ENCODE measurements at places on chromosomes 2 and 18. TPM values are rescaled to one million over a fixed set of nuclear protein-coding genes. Genes with fewer than 3 reads are reported as not detected.
A peak's percentile ranks its signal among the peaks of the same experiment; 100 is the strongest.

The DPYSL5 gene
- not detected for total RNA-seq

- DNase-seq: peak; percentile 39
Measured at GRCh38 chr2:65372619-65373018, 59.8 kb downstream of the SPRED2 start.

- DNase-seq: peak; percentile 92
Measured at GRCh38 chr2:99811544-99811943, 321.7 kb upstream of the REV1 start.

The COL4A3 gene
- 0.73 TPM for total RNA-seq

GRCh38 chr2:205696927-205697441 lies 14.7 kb downstream of the NRP2 start:
- DNase-seq: no peak

GRCh38 chr2:69914164-69914949 lies 552 bp upstream of the MXD1 start:
- DNase-seq: peak; percentile 99

DNA sequence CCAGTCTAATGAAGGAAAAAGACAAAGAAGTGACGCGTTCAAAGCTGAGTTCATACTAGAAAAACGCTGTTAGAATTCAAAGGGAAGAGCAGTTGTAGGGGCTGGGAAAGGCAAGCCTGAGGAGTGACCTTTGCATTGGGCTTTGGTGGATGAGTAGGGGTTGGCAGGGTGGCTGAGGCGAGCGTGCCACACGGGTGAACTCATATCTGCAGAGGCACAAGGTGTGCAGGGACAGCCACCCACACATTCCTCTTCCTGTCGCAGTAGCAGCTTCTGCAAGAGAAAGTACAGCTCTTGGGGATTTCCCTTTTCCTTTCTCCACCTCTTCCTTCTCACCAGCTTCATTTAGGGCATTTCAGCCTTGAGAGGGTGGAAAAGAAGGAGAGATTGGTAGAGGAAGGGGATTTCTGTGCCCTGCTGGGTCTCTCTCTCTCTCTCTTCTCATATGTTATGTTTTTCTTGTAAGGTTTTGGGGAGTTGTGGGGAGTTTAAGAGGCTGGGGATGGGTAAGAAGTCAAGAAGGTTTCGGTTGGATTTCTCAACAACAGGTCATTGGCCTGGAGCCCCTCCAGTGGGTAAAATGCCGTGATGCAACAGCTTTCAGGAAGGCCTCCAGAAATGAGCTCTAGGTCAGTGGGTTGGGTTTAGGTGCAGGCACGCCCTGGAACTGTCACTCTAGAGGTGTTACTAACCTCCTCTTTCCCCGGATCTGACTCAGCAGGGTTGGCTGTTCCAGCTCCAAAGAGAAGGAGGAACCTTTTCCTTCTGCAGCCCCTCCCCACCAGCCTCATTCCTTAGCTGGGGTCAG lies 40.1 kb downstream of the ODC1 start:
- peak; percentile 96 for DNase-seq

The KCNK3 gene
- 0.04 TPM for total RNA-seq

The SGPP2 gene
- not detected for total RNA-seq

The CD302 gene
- 8.5 TPM for total RNA-seq

DNA sequence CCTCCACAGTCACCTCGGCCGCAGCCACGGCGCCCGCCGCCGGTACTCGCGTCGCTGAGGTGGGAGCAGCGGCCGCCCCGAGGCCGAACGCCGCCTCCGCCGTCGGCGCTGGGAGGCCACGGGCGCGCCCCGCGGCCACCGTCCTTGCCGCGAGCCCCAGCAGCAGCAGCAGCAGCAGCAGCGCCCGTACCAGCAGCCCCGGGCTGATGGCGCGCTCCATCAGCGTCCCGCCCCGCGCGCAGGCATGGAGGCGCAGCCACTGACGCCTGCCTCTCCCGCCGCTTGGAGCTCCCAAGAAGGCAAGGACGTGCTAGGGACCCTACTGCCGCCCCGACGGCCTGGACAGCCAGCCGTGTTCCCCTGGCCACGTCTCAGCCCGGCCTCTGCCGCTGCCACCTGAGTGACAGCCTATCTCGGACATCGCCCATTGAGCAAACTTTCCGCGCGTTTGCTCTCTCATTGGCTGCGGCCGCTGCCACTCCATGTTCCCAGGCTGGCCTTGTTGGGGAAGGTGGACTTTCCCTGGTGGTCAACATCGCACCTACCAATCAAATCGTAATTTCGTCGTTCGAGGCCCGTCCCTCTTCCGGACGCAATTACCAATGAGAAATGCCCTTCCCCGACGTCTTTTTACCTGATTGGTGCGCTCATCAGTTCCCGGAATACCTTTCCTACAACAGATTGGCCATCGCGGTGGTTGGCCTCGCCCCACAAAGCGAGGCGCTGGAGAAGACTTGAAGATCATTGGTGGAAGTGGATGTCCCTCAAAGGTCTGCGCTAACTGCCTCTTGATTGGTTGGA lies at the start of gene EIF2AK3:
Gene EIF2AK3 (minus strand): TSS at position 410 of the 801 bp plus-strand sequence. CDS start 190 bp downstream, at position 220.
- peak; percentile 100 for DNase-seq

GRCh38 chr2:43158259-43158880 lies 68.0 kb downstream of the ZFP36L2 start:
- DNase-seq: peak; percentile 86

The OR6B3 gene
- total RNA-seq: not detected

The DYSF gene
- total RNA-seq: 13.0 TPM

DNA sequence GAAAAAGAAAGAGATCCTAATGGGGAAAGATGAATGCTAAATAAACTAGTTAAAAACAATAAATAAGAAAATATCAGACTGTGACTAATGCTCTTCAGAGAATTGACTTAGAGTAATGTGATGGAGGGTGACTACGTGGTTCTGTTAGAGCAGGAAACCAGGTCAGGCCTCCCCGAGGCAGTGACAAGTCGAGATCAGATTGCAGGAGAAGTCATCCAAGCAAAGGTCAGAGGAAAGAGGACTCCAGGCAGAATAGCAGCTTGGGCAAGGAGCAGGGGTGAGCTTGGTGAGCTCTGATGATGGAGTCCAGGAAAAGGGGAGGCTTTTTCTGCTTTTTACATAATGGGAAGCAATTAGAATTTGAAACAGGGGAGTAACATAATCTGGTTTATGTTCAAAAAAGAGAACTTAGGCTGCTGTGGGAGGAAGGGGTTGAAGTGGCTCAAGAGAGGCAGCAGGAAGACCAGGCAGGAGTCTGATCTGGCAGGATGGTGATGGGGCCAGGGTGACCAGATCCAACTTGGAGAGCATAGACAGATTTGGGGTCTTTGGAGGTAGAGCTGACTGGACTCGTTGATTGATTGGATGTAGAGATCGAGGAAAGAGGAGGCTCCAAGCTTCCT lies 27.3 kb upstream of the ITGB6 start:
- DNase-seq: peak; percentile 75

The KHK gene
- total RNA-seq: 11.0 TPM

- DNase-seq: peak; percentile 19
Measured at GRCh38 chr2:10006236-10007161, 36.9 kb upstream of the KLF11 start.

The SAG gene
- not detected for total RNA-seq

GRCh38 chr2:198791623-198792022 lies 666.1 kb downstream of the SATB2 start:
- no peak for DNase-seq

The VWA3B gene
- total RNA-seq: not detected

DNA sequence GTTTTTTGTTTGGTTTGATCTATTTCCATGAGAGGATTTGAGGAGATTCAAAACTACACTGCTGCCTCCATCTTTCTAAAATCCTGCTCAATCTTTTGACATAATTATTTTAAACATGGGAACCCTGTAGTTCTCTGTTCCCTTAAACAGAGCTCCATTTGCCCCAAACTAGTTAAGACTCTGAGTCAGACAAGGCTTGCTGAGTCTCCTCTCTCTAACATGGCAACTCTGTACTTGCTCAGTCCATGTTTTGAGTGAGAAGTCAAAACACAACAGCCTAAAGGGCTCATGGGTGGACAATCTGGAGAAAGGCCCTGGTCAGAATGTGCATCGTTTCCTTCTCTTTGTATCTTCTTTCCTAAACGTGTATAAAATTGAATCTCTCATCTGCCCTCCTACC lies 7.1 kb upstream of the STAMBP start:
- no peak for DNase-seq

DNA sequence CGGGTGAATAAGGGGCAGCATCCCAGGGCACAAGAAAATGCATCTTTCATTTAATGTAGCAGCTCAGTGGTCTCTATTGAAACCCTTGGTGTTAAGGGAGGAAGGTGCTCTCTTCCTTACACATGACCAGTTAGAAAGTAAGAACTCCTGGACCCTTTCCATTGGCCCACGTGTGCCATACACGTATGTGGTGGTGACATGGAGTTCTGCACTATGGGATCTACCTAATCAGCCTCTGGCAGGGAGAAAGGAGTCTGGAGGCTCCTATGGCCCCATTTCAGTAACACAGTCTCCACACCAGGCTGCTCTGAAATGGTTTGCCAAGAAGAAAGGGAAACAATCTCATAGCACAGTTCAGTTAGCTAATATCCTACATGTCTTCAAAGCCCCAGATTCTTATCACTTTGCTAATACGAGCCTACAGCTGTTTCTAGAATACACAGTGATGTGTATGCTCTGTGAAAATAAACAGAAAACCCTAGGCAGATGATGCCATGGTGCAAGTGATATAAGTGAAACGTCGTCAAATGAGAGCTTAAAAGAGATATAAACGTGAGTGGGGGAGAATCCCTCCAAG lies 7.0 kb downstream of the EFEMP1 start:
- no peak for DNase-seq

GRCh38 chr2:69453475-69454129 lies 16.4 kb upstream of the NFU1 start:
- no peak for DNase-seq

DNA sequence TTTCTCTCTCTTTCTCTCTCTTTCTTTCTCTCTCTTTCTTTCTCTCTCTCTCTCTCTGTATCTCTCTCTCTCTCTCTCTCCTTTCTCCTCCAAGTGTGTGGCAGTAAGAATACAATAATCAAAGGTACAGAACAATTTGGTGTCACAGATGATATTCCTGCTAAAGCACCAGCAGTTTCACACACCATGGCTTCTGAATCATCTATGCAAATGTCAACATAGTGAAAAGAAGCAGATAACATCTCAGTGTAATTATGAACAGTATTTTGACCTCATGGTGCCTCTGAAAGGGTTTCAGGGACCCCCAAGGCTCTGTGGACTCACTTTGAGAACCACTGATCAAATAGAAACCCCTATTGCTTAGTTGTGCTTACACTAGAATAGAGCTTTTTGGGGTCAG lies 38.5 kb upstream of the CSRNP3 start:
- DNase-seq: no peak

GRCh38 chr2:85132834-85133637 lies at the start of gene TCF7L1:
TSS of gene TCF7L1 (plus strand) at chr2:85133392. CDS start at chr2:85133685, 293 bp downstream.
- DNase-seq: peak; percentile 78

GRCh38 chr2:228426502-228427216 lies 245.2 kb upstream of the SPHKAP start:
- DNase-seq: peak; percentile 60

DNA sequence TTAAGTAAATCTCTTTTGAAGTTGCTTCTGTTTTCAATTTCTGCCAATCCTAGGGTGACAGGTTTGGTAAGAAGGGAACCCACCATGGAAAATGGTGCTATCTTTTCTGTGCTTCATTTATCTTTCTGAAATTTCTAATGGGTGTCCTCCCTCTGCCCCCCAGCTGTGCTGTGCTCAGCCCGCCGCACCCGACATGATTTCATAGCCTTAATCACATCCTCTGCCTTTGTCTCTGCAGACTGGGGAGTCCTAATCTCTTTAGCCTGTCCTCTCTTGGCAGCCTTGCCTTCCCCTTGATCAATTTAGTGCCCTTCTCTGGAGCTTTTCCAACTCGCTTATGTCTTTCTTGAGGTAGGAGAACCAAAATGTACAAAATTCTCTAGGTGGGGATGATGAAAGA lies 49.3 kb downstream of the DNMT3A start:
- no peak for DNase-seq

- peak; percentile 43 for DNase-seq
Measured at GRCh38 chr2:150046211-150046610, 441.3 kb downstream of the RND3 start.

The PUM2 gene
- total RNA-seq: 25.3 TPM

DNA sequence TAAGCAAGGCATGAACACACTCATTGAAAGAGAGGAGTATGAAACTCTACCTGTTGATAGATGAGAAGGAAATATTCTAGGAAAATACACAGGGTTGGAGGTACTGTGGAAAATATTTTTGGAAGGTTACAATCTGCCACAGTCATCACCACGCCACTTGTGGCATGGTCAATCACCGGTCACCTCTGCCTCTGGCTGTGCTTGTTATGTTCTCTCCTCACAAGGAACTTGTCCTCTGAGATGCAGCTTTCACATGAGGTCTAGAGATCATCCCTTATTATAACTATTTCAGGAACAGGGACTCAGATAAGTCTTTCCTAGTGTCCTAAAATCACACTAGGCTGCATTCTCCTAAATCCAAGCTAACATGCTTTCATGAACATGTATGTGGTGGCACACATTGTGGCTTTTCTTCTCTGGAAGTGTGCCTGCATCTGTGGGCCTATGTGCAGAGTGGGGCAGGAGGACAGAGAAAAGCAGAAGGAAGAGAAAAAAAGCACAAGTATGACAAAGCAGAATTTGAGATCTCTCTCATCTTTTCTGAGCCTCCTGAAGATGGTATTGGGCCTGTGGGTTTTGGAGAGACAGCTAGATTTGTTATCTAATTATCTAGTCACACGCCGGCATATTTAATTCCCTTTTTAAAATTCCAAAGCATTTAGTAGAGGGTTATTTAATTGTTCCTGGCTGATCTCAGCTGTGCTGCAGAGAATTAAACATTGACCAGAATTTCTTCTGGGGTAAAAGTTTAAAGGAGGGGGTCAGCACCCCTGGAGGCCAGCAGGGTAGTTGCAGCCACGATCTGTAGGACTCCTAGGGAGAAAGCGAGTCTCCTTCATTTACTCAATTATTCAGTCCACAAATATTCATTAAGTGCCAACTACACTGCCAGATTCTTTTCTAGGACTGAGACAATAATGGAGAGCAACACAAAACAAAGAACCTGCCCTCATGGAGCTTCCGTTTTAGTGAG lies 294.6 kb downstream of the RDH14 start:
- DNase-seq: no peak

GRCh38 chr2:69958480-69958879 lies 3.0 kb downstream of the ASPRV1 start:
- no peak for DNase-seq

The LINC00305 gene
- total RNA-seq: not detected

The CCDC74A gene
- total RNA-seq: 6.5 TPM
